ENCODE measurements at places on chromosomes 13 and 19.

DNA sequence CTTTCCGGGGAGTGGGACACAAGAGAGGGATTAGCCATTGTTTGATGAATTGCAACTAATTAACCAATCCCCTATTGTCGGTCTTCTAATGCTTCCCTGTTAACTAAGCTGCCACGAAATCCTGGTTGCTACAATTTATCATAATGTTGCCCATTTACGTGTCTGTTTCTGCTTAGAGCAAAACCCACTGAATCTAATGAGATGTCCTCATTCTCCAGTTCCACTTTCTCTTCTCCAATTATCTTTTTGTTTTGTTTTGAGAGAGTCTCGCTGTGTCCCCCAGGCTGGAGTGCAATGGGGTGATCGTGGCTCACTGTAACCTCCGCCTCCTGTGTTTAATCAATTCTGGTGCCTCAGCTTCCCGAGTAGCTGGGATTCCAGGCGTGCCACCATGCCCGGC is 5.2 kb upstream of the DPP9 start:
- no peak for DNase-seq

DNA sequence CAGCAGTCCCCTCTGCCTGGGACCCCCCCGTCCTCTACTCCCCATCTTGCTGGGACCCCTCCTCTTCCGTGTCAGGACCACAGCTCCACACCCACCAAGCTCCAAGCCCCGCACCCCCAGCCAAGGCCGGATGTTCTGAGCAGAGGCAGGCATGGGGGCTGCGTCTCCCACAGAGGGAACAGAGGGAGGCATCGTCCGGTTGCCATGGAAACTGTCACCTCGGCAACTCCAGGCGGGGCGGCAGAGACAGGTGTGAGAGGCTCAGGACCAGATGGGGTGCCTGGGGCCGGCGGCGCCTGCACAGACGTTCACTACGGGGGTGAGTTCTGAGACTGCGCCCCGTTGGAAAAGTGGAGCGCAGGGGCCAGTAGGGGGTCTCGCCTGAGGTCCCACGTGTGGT is 5.4 kb downstream of the RNU6-9 start:
- peak; percentile 83 for DNase-seq

DNA sequence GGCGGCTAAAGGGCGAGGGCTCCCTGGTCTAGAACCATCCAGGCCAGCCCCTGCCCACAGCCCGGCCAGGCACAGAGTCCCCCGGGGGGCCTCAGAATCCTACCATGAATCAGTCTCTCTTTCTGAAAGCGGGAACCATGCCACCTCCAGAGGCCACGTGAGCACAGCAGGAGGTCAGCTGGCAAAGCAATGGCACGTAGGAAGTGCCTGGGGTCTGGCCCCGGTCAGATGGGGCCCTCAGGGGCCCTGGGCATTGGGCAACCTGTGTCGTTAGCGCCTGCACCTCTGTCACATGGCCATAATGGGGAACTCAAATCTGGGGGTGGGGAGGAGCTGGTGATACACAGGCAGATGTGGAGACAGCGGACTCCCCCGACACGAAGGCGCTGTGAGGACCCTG is 8.8 kb downstream of the MFSD12 start:
- DNase-seq = no peak

DNA sequence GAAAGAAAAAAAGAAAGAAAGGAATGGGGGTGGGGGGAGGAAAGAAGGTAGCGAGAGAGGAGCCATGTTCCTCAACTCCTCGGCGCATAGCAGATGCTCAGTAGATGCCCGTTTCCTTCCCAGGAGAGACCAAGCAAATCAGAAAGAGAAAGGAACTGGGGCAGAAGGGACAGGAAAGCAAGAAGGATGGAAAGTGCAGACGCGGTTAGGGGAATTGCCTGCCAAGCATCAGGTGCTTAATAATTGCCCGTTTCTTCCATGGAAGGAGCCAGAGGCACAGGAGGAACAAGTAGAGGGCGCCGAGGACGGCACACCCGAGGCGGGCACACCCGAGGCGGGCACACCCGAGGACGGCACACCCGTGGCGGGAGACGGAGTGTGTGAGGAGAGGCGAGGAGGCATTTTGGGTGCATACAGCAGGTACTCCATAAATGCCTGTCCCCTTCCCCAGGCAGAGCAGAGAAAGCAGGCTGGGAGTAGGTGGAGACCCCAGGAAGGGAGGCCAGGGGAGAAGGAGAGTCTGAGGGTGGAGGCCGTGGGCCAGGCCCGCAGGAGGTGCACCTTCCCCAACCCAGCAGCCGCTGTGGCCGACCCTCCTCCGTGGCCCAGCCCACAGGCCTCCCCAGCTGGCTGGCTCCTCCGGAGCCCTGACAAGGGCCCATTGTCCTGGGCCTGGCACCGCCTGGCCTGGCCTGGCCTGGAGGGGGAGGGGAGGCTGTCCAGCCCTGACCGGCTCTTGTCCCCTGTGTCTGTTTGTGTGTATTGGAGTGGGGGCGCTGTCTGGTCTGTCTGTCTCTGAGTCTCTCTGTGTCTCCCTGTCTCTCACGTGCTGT is 14.6 kb downstream of the JOSD2 start:
- DNase-seq = peak; percentile 81

DNA sequence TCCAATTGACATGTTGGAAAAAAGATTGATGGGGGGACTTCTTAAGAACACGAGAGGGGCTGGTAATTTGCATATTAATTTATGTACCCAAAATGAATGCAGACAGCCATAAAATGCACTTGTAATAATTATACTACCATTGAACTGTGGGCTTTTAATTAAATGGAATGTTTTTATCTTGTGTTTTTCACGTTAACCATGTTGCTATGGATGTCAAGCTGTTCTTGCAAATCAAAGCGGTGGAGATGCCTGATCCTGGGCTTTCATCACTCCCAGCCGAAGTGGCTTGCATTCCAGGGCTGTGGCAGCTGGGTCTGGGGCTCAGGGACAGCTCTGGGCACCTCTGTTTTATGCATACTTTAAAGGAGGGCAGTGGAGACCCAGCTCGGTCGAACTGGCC is 179.4 kb upstream of the TMTC4 start:
- peak; percentile 29 for DNase-seq

DNA sequence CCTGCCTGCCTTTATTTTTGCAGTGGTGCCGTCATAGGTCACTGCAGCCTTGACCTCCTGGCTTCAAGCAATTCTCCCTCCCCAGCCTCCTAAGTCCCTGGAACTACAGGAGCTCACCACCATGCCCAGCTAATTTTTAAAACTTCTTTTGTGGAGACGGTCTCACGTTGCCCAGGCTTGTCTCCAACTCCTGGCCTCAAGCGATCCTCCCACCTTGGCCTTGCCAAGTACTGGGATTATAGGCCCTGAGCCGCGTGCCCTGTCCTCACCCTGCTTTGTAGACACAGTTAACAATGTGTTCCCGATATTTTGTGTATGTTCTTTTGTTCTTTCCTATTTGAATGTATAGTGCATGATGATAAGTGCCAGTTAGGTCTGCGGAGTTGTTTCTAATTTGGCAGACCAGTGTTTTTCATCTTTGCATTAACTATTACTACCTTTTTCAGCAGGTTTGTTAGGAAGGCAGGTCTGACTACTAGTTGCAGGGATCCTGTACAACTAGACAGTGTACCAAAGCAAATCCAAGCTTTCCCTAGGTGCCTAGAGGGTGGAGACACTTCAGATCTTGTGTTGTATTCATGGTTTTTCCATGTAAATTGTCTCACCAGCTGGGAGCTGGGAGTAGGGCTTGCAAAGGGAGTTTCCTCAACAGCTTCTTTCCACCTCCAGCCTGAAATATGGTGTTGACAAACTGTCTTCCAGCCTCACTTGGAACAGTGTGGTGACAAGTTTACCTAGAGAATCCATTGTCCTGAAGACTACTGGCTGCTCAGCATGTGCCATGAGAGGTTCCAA is 9.5 kb upstream of the WTIP start:
- no peak for DNase-seq

DNA sequence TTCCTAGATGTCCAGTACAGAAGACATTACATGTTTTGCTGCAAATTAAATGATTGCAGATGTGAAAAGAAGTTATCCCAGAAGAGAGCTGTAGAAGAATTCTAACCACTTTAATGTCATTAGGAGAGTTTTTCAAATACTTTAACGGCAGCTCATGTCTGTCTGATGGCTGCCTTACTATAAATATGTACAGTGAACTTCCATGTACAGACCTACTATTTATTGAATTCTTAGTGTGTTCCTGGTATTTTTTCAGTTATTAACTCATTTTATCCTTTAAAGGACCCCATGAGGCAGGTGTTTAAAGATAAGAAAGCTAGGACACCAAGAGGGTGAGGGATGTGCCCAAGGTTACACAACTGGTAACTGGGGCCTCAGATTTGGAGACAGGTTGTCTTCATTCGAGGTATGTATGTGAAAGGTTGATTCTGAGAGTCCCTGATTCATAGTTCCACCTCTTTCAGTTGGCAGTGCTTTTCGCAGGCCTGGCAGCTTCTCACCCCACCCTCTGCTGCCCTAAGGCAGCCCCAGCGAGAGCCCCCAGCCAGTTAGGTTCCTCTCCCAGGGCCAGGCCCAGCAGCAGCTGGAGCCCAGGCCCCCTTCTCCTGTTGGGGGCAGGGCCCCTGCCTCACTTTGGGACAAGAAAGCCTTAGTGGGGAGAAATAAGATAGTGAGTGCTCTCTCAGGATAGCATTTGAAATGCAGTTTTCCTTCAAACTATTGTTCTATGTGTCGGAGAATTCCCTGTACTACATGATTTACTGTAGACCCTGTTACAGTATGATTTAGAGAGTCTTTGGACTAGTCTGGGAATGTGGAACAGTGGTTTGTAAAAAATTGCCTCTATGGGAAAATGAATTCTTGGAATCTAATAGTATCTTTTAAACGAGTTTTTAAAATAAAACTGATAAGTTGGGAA is 67.7 kb upstream of the TEX29 start:
- DNase-seq = no peak

DNA sequence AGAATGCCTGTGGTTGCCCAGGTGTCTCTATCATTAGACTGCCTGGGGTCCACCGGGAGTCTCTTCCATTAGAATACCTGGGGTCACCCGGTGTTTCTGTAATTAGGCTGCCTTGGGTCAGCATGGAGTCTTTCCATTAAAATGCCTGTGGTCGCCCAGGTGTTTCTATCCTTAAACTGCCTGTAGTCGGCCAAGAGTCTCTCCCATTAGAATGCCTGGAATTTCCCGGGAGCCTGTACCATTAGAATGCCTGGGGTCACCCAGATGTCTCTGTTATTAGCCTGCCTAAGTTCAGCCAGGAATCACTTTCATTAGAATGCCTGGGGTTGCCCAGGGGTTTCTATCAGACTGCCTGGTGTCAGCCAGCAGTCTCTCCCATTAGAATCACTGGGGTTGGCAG is 1492.8 kb downstream of the UQCRFS1 start:
- no peak for DNase-seq

GRCh38 chr19:55488986-55489710 is 912 bp downstream of the SSC5D start:
- DNase-seq = no peak

DNA sequence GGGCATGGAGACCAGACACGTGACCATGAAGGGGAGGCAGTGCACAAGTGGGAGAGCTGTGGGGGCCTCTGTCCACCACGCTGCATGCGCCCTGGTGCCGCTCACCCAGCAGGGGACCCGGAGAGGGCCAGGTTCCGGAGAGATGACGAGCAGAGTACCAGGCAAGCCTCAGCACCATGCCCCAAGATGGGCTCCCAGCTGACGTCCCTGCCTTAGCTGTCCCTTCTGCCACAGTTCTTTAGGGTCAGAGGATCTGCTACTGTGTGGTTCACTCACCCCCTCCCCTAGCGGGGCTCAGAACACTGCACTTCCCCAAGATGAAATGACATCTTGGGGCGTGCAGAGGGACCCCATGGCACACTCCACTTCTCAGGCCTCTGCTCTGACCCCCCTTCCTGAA is 9.6 kb upstream of the PRKD2 start:
- DNase-seq = no peak

GRCh38 chr19:46408664-46409039 is 4.7 kb downstream of the CCDC8 start:
- DNase-seq = peak; percentile 78

DNA sequence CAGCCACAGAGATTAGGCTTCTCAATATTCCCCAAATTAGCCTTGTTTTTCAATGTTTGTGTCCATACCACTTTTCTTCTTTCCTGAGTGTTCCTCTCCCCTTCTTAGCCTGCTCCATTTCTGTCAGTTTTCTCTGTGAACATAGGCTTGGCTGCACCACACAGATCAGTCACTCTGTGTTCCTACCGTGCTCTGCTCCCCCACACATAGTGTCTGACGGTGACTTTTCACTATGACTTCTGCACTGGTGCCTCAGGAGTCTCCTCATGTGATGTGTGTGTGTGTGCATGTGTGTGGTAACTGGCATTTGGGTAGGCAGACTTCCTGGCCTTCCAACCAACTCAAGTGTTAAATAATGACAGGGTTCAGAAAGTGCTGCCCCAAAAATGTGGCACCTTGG is 47.9 kb upstream of the MYCBP2 start:
- no peak for DNase-seq

GRCh38 chr19:38251564-38252051 is 4.6 kb downstream of the PPP1R14A start:
- DNase-seq = no peak

GRCh38 chr13:94330552-94331071 is 148.9 kb downstream of the DCT start:
- no peak for DNase-seq

DNA sequence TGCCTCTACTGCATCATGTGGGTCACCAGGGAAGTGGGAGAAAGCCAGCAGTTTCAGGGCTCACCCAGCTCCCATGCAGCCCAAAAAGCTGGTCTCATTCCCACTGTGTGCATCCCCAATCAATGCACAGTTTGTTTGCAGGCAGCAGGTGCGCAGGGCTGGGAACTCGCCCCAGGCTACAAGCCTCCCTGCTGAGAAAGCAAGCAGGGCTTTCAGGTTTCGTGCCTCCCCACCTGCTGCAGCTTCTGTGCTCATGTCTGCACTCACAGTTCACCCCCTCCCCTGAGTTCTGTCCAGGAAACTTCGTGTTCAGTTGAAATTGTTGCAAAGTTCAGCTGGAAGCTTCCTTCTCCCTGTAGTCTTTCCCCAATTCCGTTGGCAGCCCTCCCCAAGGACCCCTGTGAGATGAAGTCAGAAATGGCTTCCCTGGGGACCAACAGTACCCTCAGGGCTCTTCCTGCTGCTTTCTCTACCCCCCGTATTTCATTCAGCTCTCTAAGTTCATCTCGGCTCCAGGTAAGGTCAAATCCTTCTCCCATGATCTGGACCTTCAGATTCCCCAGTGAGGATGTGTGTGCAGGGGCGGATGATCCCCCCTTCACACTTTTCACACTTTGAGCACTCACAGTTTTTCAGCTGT is 10.3 kb upstream of the KLK3 start:
- DNase-seq = peak; percentile 24

- peak; percentile 41 for DNase-seq
Observed at GRCh38 chr19:39942366-39942730, 7.9 kb upstream of the FCGBP start.

All from eye (tissue), 1 donor.